Fibroblast of upper back skin (primary cell): ENCODE measurements at places on chromosomes 12 and 14.

DNA sequence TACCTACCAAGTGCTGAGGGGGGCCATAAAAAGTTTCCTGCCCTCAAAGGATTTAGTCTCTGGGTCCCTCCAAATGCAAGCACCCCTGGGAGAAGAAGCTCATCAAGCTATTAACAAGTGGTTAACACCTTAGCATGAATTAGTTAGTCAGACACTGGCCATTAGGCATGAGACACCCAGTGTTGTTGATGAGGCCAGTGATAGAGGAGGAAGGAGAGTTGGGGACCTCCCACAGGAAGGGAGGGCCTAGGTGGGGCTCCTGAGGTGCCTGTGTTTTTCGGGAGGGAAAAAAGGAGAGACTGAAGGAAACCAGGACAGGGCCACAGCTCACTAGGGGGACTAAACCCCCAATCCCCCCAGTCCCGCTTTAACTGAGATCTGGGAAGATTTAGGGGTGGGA is 4.5 kb upstream of the KRT71 start:
- no peak for DNase-seq

- no peak for DNase-seq
These were observed 4.1 kb upstream of the STAB2 start for GRCh38 chr12:103583008-103583407.

GRCh38 chr12:87952223-87952622 is 77.0 kb downstream of the C12orf50 start:
- DNase-seq, result no peak

GRCh38 chr12:88062474-88062873 is 33.3 kb upstream of the C12orf50 start:
- no peak for DNase-seq

DNA sequence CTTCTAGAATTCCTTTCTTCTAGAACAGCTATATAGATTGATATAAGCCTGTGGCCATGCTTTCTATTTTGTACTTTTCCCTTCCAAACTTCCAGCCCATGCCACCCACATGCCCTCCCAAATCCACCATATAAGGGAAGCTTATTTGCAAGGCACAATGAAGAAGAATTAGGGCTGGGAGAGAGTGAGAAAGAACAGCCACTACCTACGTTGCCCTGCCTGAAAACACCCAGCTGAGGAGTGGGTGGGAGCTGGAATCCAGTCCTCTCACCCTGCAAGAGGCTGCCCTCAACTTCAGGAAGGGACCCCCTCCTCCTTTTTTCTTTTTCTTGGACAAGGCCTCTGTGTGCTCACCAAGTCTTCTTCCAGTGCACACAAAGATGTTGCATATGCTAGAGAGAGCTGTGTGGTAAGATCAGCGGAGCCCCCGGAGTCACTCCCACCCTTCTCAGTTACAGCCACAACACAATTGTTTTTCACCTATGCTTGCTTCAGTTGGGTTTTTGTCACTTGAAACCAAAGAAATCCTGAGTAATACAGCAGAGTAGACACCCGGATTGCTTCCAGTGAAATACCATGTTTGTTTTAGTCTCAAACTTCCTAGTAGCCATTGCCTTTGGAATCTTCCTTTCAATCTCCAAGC is 38.8 kb downstream of the CDKL1 start:
- DNase-seq, result no peak

GRCh38 chr14:34362641-34363251 is 99.3 kb downstream of the SPTSSA start:
- no peak for DNase-seq

DNA sequence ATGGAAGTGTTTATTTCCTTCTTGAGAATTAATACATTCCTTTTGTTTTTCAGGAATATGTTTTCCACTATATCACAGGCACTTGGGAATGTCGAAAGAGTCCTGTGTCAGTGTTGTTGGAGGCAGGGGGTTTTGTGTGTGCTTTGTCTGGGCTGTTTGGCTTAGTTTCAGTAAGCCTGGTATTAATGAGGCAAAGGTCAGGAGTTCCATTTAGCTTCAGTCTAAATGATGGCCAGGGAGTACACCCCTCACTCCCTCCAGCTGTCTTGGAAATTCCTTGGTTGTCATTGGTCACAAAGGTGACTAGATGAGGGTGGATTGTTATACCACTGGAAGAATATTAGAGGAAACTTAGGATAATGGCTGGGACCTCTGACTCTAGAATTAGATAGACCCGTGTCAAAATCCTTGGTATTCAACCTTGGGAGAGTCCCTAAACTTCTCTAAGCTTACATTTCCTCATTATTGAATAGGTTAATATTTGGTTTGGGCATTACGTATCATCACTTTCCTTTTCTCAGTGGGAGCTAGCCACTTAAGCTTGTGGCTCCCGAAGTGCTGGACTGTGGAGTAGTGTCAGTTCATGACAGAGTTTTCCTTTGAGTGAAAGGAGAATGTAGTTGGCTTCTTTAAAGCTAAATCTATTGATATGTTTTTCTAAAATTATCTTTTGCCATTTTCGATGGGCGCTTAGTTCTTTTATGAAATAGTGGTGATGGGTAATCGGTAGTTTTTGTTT is 5.2 kb downstream of the FRS2 start:
- DNase-seq, result peak; percentile 29

- peak; percentile 65 for DNase-seq
These were observed 1.6 kb upstream of the PTPRB start for GRCh38 chr12:70638639-70639360.

- peak; percentile 65 for DNase-seq
These were observed 96.4 kb downstream of the SCARB1 start for GRCh38 chr12:124767066-124767821.

DNA sequence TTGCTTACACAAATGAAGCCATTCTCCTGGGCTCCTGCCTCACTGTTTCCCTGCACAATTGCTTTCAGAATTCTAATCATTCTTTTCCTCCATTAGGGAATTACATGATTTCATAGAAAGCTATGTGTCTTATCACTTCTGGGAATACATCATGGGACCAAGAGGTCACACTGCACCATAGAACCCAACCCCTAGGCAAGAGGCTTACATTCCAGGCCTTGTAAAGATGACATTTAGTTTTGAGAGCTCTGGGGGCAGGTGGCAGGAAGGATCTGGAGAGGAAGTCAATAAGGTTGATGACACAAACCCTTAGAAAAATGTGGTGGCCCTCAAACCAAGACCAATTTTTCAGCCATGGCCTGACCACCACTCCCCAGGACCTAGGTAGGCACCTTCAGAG is 57.1 kb downstream of the NUAK1 start:
- peak; percentile 70 for DNase-seq

DNA sequence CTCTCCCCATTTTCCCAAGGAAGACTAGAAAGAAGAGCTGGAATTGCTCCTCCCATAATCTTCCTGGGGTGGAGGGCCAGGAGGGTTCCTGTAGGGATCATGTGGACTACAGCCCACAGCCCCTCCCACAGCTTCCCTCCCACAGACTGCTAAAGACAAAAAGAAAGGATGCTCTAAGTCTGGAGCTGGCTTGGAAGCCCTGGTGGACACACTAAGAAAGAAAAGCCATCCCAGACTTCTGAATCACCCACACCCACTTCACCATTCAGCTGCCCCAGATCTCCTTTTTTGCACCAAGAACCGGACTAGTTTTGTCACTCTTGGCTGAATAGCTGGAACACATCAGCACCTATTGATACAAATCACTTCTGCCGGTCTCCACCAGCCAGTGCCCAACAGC is 56.8 kb upstream of the PLXNC1 start:
- DNase-seq, result no peak

DNA sequence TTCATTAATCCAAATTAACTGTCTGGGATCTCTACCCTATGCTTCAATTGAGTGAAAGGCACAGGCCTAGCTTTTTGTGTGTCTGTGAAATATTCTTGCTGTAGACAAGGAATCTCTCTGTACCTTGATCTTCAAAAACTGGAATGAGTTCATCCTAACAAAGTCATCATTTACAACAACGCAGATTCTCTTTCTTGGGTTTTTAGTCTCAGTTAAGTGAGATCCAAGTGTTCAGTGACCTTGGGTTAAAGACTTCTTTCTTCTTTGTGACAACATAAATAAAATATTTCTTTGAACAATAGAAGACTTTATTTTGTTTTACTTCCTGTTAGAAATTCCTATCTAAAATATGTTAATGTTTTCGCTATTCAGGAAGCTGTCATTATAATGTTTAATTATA is 192.2 kb upstream of the LMNTD1 start:
- DNase-seq, result no peak

- DNase-seq, result no peak
These were observed 369.4 kb upstream of the CCDC196 start for GRCh38 chr14:66116732-66117131.

GRCh38 chr12:112350593-112351592 is 31.3 kb downstream of the HECTD4 start:
- peak; percentile 10 for DNase-seq

DNA sequence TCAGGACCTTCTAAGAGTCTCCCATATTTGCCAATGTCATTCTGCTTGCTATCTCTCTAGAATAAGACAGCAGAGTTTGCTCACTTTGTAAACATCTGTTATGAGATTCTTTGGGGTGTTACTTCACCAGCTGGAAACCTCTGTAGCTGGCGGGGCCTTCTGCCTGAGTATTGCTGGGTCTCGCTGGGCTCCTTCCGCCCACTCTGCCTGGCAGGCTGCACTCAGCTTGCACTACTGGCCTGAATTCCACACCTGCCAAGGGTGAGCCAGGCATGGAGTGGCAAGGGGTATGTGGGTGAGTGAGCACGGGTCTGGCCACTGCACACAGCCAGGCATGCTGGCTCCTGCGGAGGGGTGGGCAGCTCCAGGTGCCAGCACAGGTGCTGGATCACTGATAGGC is 267.3 kb upstream of the PDE3A start:
- DNase-seq, result peak; percentile 3

DNA sequence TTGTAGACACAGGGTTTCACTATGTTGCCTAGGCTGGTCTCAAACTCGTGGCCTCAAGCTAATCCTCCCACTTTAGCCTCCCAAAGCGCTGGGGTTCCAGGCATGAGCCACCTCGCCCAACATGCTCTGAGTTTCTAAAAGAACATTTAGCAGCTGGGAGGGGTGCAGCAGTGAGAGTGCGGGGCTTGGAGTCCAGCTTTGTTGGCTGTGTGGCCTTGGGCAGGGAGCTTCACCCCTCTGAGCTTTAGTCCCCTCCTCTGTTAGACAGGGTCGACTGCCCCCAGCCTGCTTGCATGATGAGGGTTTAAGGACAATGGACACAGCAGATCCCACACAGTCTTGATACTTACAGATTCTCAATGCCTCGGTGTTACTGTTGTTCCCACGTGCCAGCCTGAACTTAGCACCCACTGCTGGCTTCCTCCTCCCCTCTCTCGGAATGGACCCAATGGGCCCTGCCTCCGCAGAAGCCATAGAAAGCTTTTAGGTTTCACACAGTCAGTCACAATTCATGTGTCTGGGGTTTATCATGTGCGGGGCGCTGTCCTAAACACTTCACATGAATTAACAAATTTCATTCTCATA is 54.6 kb downstream of the PSMA6 start:
- DNase-seq, result no peak

- peak; percentile 17 for DNase-seq
These were observed 5.9 kb downstream of the SDR9C7 start for GRCh38 chr12:56928262-56928661.
